ENCODE measurements at places on chromosomes 7 and 10. TPM values are rescaled to one million over a fixed set of nuclear protein-coding genes. Genes with fewer than 3 reads are reported as not detected.

DNA sequence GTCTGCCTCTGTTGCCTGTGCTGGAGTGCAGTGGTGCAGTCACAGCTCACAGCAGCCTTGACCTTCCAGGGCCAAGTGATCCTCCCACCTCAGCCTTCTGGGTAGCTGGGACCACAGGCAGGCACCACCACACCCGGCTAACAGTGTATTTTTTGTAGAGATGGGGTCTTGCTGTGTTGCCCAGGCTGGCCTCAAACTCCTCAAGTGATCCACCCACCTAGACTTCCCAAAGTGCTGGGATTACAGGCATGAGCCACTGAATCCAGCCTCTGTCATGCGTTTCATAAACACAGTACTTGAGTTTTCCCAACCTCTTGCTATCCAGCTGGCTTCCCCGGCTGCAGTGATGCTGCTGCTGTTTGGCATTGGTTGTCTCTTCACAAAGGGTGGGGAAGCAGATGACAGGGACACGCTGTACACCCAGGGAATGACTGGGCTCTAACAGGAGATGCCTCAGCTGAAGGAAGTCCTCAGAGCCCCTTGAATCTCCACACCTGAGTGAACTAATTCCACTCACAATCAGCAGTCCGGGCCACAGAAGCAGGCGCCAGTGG, 191.5 kb downstream of the DIP2C start:
- no peak for DNase-seq

- no peak for DNase-seq
Measured at GRCh38 chr7:31077484-31078362, 25.6 kb downstream of the ADCYAP1R1 start.

DNA sequence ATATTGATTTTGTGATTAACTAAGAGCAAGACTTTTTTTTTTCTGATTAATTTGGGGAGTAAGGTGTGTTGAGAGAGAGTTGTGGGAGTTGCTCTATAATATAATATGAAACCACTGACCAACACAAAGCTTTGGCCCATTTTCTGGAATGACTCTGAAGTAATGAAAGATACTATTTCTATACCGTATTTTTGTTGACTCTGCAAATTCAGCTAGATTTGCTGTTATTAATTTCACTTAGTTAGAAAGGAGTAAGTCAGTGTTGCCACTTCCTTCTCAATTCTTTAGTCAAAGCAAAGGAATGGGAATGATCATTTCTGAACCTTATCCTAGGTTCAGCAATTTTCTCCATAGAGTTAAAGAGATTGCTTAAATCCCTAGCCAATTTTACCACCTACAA, 313.0 kb upstream of the FZD1 start:
- DNase-seq = no peak

DNA sequence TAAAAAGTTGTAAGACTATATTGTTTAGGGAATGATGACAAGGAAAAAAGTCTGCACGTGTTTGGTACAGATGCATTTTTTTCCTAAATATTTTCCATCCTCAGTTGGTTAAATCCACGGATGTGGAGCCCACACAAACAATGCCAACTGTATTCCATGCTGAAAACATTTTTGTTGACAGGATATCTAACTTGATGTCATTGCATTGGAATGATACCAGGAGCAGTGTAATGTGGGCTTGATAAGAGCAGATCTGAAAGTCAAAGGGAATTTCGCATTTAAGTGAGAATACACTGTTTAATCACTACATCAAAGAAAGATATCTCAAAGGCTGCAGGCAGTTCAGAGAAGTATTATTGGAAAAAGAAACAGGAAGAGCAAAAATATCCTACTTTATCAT, 49.5 kb upstream of the TMEM140 start:
- no peak for DNase-seq

- DNase-seq = no peak
Measured at GRCh38 chr10:131312478-131312836, 936 bp upstream of the TCERG1L start.

DNA sequence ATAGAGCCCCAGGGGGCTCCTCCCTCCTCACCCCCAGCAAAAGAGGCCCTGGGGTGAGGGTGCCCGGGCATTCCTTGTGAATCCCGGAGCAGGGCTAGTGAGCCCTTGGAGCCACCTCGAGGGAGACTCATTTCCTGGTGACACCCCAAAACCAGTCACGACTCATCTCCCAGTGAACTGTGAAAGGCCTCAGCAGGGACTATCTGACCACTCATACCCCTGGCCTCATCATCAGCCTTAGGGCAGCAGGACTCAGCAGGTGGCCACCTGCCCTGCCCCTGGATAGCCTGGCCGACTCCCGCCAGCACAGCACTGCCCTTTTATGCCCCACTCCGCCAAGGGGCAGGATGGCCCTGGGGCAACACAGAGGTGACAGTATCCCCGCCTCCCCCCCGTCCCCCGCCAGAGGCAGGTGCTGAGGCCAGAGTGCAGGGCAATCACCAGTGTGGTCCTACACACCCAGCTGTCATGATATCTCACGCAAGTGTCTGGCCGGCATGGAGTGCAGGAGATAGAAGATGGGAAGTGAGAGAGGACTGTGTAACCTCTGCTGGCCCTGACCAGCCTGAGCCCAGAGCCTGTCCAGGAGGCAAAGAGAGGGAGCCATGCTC, 3.2 kb downstream of the SNCG start:
- no peak for DNase-seq

DNA sequence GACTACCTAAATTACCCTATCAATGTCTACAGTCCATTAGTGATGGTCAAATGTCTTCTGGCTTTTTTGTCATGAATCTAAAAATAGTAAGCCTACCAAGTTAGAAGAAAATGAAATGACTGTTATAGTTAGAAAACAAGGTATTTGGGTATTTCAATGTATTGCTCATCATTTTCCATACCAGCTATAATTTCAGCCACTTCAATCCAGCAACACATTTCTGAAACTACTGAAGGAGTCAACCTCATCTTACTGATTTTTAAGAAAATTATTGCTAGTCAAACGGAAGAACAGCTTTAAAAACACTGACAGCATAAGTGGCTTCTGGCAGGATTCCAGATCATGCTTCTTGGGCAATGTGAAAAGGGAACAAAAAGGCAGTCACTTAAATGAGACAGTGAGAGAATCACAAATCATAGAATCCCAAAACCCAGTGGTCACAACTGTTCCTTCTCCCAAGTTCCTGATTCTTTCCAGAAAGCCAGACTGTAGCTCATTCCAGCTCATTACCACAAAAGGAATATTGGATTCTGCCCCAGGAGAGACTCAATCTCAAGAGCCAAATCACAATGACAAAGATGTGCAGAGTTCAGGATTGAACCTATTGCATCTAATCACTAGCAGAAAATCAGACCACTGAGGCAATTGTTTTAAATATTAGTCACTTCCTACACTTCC, 61.2 kb upstream of the LRRN3 start:
- DNase-seq = no peak

GRCh38 chr10:72173262-72173618, 42.6 kb upstream of the ANAPC16 start:
- no peak for DNase-seq

GRCh38 chr7:25391961-25392587, 163.8 kb upstream of the NPVF start:
- no peak for DNase-seq

GRCh38 chr7:16130111-16131110, 290.9 kb downstream of the CRPPA start:
- DNase-seq = no peak

- DNase-seq = no peak
Measured at GRCh38 chr10:74987339-74988053, 124.0 kb upstream of the SAMD8 start.

DNA sequence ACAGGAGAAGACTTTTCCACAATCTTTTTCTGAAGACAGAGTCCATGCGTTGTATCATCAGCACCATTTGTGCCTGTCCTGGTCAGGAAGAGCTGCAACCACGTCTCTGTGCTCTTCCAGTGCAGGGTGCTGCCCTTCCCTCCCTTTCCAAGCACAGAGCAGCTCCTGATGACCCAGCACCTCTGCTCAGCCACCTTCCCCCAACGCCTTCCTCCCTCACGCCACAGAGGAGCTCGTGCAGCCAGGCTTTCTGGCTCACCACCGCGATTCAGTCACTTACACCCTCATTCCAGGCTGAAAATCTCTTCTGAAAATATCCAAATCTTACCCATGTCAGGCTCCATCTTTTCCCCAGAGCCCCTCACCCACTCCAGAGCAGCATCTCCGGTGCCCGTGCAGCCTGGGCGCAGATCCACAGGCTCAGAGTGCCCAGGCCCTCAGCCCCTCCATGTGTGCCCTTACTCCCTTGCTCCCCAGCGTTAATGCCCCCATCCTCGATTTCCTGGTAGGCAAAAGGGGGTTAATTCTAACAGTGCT, 181.5 kb downstream of the DIP2C start:
- DNase-seq = no peak

Gene CRYGN
- polyA plus RNA-seq = not detected

Gene CYP2C19
- polyA plus RNA-seq = not detected

Gene AKR1C2
- polyA plus RNA-seq = 66.0 TPM

All from keratinocyte (primary cell).